ENCODE measurements at places on chromosomes 7 and 10.
A peak's percentile ranks its signal among the peaks of the same experiment; 100 is the strongest.

GRCh38 chr10:96130326-96130995 is 364 bp downstream of the ZNF518A start:
- no peak for DNase-seq

DNA sequence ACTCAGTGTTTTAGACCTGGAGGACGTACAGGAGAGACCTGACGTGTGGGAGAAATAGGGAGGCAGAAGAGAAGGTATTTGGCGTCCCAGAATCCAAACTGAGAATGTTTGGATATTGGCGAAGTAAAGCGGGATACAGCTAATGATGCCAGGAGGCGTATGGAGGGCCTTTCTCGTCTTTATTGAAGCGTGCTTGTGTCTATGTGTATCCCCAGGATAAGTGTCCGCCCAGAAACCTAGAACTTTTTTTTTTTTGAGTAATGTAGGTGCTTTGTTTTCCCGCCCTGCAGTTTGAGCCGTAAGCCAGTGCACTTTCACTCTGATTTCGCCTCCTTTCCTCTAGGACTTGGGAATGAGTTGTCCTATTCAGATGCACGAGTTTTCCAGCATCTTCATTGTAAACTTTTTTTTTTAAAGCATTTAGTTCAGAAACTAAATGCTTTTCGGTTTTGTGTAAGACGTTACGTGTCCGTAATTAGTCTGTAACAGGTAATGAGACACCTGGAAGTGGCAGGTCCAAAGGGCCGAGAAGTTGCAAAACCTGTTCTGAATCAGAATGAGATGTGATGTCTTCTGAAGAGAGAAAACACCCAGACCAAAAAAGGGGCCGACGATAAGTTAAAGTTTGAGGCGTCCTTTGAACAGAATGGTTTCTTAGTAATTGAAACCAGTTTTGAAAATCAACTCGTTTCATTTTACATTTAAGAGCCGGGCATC is 746 bp downstream of the ARL5B start:
- peak; percentile 38 for DNase-seq

DNA sequence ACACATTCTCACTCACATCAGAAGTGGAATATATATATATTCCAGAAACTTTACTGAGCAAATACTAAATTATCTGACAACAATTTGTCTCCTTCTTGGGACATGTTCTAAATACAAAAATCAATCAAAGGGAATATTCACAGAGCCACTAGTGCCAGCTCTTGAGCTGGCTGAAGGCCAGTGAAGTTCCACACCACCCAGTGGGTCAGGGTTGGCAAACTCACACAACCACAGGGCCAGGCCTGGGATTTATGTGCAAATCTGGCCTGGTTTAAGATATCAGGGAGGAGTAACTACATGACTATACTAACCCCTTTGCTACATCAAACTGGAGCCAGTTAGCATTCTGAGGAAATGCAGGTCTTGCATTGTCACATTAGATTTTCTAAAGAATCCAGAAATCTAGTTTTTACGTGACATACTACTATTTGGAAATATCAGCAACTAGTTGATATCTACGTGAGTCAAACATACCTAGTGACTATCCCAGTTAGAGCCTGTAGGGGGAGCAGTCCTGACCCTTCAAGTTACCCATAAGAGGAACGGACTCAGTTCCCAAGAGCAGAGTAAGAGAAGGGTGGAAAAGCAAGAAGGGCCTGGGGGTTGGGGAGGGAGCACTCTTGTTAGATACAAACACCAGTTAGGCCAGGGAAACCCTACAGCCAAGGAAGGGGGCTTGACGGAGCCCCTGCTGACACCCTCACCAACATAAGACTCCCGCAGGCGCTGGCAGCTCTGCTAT is 600.4 kb downstream of the KCNMA1 start:
- no peak for DNase-seq

- no peak for DNase-seq
These were observed 154.4 kb upstream of the NPY start for GRCh38 chr7:24129597-24129996.

GRCh38 chr10:91931526-91932190 is 8.1 kb downstream of the BTAF1 start:
- DNase-seq, result no peak

DNA sequence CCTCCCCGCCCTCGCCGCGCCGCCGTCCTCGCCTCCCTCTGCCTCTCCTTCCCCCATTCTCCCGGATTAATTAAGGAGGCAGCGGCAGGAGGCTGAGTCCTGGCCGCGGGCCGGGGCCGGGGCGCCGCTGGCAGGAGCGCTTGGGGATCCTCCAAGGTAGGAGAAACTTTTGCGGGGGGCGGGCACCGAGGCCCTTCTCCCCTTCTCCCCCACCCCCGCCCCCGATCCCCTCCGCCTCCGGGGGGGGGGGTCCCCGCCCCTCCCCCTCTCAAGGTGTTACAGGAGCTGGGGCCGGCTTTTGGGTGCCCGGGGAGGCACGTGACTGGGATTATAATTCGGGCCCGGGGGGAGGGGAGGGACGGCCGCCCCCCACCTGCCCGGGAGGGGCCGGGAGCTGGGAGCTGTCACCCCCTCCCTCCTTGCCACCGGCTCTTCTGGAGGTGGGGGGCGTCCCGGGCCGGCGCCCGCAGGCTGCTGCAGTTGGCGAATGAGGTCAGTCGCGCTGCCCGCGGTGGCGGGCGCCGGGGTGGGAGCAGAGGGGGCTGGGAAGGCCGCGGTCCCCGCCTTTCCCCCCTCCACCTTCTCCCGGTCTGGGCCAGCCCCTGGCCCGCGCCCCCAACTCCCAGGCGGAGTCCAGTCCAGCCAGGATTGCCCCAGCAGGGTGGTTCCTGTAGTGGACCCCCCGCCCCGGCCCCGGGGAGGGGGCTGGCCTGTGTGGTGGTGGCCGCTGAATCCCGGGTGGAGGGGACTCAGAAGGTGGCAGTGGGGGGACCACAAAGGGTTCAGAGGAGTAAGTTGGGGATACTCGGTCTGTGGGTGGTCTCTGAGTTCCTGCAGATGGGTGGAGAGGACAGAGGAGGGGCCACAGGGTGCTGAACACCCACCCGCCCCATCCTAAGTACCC is 567 bp downstream of the GTF2IRD1 start:
- DNase-seq, result no peak

Measured in CD4-positive, alpha-beta T cell treated with Interleukin-21 for 1 hour (primary cell).